ENCODE measurements at places on chromosomes 6 and 20.

DNA sequence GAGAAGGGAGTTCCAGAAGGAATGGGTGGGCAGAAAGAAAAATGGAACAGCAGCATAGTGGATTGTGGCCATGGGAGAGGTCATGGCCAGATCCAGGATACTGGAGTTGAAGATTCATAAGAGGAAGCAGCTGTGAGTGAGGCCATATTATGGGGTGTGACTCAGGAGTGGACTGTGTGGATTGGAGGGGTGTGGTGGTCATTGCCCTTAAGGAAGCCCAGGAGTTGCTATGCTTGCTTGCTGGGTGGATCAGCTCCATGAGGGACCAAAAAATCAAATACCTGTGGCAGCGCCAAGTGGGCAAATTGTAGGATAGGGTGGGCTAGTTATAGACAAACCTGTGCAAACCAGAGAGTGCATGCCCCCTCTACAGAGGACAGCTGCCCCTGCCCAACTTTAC, 18.3 kb downstream of the LRRC1 start:
- DNase-seq, result no peak

DNA sequence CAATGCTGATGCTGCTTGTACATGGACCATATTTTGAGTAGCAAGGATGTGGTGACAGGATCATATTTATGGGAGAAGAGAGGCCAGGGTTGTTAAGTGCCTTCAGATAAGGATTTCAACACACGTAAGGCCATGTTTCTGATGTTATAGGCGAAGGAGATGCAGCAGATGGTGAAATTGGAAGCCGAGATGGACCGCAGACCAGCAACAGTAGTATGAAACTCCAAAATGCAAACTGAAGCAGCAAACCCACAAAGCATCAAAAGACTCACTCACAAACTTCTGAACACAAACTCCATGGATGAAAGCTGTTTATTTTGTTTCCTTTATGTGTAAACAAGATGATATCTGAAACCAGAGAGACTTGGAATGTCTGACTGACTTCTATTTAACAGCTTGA, 35.6 kb upstream of the LAMP5 start:
- no peak for DNase-seq

- DNase-seq, result no peak
Measured at GRCh38 chr6:11970114-11970513, 42.0 kb upstream of the HIVEP1 start.

DNA sequence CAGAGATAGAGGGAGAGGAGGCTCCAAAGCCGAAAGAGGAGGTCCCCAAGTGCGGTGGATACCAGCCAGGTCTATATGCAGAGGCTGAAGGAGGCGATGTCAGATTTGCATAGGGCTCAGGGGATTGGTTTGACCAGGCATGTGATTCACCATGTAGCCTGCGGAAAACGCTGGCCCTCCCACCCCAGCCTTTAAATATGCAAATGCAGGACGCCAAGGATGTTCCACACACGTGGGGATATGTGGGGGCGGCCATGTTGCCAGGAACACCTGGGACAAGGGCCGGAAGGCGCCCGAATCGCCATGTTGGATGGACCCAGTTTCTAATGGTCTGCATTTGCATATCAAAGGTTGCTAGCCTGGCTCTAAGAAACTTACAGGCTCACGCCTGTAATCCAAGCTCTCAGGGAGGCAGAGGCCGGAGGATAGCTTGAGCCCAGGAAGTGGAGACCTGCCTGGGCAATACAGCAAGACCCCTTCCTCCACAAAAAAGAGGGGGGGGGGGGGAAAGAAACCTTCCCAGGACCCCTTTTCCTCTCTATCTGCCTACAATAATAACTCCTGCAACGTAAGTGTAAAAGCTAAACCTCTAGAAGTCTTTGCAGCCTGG, 110.5 kb downstream of the TULP4 start:
- DNase-seq, result no peak

DNA sequence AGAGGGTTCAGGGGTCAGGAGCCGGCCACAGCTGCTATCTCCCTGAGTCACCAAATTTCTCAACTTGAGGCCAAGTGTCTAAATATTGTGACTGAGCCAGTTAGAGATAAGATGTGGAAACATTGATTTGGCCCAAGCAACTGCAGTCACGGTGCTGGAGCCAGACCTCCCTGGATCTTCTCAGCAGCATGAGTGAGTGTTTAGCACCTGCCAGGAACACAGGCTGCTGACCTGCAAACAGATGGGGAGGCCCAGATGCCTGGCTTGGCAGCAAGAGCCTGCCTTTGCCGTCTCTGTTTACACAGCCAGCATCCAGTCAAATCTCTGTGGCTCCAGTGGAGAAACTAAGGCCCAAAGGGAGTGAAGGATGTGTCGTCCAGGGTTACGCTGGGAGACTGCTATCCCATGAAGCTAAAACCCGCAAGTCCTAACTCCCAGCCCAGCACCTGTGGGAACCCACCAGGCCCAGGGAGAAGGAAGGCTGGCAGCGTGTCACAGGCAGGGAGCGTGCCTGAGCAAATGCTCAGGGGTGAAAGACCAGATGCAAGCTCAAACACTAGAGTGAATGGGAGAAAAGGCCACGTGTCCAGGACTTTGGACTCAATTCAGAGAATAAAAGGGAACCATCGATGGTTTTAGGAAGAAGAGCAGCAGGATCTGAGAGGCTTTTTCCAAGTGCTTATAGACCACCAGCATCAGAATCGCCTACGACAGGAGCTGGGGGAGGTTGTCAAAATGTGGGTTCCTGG, 15.9 kb upstream of the PTGIS start:
- no peak for DNase-seq

DNA sequence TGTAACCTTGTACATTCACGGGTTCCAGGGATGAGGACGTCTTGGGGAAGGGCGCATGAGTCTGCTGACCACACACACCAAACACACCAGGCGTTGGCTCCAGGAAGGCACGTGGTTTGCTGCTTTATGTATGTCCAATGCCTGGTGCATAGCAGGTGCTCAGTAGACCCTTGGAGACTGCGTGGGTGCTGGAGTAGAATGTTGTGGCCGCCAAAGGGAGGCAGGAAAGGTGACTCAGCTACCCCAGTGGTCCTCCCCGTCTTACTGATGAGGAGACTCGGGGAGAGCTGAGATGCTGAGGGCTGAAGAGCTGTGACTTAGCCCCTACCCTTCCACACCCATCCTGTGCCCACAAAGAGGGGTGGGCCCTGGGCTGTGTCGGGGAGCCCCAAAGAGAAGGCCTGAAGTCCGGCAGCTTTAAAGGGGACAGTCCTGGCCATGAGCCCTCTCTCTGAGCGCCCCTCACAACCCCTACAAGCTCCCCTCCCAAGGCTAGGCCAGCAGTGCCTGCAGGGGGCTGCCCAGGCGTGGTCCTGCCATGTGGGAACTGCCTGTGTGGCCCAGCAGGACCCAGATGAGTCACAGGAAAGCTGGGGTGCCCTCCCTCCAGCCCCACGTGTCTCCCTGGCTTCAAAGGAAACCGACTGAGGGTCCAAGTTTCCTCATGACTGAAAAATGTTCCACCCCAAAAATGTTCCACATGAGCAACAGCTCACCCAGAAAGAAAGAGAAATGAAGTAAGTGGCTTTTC, 28.0 kb upstream of the PTGIS start:
- DNase-seq, result no peak

- DNase-seq, result no peak
Measured at GRCh38 chr6:13268913-13269518, 59.3 kb downstream of the TBC1D7 start.

- no peak for DNase-seq
Measured at GRCh38 chr20:48975955-48976354, 54.4 kb downstream of the ARFGEF2 start.

DNA sequence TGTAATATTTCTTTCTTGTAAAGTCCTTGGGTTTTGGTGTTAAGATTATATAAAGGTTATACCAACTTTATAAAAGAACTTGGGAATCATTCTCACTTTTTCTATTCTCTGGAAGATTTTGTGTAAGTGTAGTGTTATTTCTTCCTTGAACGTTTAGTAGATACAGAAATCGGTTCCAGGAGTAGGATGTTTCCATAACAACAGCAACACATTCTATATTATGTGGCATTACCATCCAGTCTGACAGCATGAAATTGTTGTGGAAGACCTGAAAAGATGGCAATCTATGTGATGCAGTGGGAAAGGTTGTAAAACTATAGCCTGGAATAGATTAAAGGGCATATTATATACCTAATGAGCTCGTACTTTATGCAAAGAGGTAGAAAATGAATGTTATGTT, 13.8 kb downstream of the ECT2L start:
- DNase-seq, result no peak

- DNase-seq, result no peak
Measured at GRCh38 chr20:20628314-20628713, 84.1 kb downstream of the RALGAPA2 start.

DNA sequence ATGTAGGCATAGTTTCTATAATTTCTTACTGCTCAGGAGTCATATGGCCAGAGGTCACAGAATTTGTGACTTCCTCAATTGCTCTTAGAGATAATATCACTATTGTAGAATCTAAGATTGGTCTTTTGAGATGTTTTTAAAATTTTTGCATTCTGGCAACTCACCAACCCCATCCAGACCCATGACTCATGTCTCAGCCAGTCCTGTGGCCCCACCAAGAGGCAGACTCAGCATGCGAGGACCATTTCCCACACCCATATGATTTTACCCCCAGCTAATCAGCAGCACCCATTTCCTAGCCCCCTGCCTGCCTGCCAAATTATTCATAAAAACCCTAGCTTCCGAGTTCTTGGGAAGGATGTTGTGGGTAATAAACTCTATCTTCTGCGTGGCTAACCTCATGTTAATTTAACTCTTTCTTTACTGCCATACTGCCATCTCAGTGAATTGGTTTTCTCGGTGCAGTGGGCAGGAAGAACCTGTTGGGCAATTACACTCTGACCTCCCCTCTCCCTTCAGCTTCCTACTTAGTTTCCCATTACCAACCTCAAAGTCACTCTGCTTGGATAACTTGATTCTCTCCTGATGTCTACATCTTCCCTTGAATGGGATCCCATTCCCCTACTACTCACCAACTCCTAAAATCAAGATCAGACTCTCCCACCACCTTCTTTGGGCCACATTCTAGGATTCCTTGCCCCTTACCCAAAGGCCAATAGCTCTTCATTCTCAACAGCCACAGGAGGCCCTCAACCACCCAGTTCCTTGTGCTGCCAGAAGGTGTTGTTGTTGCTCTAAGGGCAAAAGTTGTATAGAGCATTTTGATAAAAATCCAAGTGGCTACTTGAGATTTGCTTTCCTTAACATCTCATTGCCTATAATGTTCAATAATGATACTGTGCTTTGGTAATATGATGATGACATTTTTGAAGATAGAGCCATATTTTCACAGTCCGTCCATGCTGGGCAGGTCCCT, 16.2 kb upstream of the IYD start:
- no peak for DNase-seq

GRCh38 chr6:8865451-8865850, 430.1 kb upstream of the SLC35B3 start:
- peak; percentile 51 for DNase-seq

DNA sequence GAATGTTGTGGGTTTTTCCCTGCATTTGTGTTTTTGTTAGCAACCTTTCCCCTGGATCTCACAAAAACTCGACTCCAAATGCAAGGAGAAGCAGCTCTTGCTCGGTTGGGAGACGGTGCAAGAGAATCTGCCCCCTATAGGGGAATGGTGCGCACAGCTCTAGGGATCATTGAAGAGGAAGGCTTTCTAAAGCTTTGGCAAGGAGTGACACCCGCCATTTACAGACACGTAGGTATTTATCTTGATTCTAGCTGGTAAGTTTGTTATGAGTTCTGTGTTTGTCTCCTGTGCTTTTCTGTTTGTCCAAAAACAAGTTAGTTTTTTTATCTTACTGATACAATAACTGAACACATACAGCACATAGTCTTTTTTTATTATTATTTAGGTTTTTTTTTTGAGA, 3.0 kb downstream of the SLC25A27 start:
- DNase-seq, result peak; percentile 74

DNA sequence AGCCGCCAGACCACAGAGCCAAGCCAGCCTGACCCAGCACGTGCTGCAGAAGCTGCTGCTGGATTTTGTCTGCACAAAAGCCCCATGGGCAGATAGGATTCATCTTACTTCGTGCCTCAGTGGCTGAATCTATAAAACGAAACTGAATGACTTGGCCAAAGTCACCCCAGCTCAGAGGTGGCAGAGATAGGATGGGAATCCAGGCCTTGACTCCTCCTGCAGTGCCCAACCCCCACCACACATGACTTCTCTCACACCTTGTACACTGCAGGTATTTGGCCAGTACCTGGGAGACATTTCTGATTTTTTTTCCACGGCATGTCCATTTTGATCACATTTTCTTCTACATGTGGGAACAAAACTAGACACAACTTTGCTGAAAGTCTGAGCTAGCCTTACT, 182.1 kb downstream of the ANKRD60 start:
- no peak for DNase-seq

DNA sequence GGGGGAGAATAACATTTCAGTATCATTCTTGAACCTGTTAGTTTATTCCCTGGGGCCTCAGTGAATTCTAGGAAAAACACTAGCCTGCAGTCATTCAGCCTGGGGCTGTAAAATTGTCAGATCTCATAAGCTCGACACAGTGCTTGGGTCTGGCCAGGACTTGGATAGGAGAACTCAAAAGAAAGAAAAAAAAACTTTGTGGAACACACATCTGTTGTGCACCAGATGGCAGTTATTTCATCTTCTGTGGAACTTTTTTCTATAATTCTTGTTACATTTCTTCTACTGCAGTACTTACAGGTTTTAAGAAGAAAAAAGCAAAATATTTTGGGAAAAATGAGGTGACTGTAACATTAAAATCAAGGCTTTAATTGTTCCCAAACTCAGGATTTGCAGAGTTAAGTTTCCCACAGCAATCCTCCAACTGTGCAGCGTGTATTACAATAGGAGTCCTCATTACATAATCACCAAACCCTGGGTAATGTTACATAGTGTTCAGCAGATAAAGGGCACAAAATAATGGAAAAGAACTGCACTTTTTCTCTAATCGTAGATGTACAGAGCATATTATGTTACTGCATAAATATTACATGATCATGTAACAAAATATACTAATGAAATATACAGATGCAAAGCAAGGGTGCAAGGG, 531.1 kb upstream of the CITED2 start:
- DNase-seq, result no peak

DNA sequence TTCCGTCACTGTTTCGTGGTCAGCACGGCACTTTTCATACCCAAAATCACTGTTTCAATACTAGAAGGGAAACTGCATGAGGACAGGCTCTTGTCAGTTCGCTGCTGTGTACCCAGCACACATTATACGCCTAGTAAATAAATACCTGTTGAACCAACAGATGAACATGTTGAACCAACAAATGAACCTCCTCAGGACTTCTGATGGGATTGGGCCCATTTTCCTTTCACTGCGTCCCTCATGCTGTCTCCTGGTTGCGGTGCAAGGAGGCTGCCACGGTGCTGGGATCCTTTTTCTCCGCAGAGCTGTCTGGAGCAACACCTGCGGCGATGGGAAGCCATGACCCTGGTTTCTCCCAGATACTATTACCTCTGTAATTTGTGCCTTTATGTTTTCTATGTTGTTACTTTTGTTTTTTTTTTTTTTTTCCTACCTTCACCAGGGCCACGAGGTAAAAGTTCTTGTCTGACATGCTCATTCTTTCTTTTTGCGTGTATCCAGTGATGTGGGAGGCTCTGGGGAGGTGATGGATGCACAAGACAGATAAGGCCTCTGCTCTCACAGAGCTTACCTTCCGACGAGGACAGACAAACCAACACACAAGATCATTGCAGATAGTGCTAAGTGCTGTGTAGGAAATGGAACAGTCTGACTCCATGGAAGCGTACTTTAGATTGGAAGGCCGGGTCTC, 1.1 kb downstream of the VAPB start:
- DNase-seq, result no peak
